ENCODE measurements at places on chromosomes 12 and 14. TPM values are rescaled to one million over a fixed set of nuclear protein-coding genes. Genes with fewer than 3 reads are reported as not detected.
A peak's percentile ranks its signal among the peaks of the same experiment; 100 is the strongest.

OTX2 gene
- polyA plus RNA-seq = not detected

RASAL1 gene
- 18.8 TPM for polyA plus RNA-seq

GRCh38 chr14:61515436-61516117 is 179.7 kb upstream of the HIF1A start:
- DNase-seq = no peak

GRCh38 chr14:77812028-77812427 is 12.1 kb downstream of the ADCK1 start:
- DNase-seq = no peak

- DNase-seq = no peak
These were observed 51.3 kb downstream of the IQSEC3 start for GRCh38 chr12:117816-118345.

- no peak for DNase-seq
These were observed 186.2 kb downstream of the NRXN3 start for GRCh38 chr14:78356391-78356790.

- DNase-seq = peak; percentile 94
These were observed 169.5 kb upstream of the RTL1 start for GRCh38 chr14:101072945-101073597.

DNA sequence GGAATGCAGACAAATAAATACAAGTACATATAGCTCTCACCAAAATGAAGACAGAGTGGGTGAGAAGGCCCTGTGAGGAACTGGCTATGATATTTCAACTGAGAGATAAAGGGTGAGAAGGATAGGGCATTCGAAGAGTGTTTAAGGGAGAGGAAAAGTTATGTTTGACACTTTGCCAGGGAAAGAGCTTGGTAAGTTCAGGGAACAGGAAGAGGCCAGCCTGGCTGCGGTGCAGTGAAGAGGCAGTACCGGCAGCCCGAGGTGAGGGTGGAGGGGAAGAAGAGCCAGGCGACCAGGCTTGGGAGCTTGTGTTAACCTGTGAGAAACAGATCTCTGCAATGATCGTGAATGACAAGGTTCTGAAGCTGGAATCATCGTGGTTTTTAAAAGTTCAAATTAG is 84.7 kb upstream of the RFX4 start:
- no peak for DNase-seq
